ENCODE measurements at places on chromosomes 7 and 10.

DNA sequence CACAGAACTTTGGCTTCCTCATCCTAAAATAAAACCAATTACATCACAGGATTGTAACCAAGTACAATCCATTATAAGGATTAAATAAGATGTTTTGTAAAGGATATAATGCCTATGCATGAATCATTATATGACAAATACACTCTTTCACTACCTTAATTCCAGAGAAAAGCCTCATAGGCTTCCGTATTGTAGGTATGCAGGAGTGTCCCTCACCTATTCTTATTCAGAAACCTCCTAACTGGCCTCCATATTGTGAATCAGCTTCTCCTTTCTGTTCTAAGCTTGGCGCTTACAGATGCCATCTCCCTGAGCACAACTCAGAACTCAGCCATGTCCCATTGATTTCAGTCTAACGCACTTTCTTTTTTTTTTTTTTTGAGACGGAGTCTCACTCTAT is 69.6 kb upstream of the CAPZA2 start:
- DNase-seq = no peak

DNA sequence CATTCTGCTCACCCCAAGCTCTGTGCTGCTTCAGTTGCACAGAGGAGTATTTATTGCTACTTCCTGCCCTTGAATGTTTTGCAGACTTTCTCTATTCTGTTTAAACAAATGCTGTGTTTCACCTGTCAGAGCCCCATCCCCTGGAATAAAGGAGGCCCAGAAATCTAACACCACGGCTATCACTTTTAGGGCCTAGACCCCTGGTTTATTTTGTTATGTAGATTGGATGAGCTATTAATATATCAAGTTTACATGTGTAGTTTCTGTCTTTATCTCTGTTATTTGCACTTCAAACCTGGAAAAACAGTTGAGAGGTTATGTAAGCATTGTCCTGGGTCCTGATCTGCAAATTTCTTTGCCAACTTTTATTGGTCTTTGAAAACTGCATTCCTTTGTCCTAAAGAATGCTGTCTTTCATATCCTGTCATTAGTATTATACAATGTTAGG is 630.1 kb downstream of the PARD3 start:
- no peak for DNase-seq

DNA sequence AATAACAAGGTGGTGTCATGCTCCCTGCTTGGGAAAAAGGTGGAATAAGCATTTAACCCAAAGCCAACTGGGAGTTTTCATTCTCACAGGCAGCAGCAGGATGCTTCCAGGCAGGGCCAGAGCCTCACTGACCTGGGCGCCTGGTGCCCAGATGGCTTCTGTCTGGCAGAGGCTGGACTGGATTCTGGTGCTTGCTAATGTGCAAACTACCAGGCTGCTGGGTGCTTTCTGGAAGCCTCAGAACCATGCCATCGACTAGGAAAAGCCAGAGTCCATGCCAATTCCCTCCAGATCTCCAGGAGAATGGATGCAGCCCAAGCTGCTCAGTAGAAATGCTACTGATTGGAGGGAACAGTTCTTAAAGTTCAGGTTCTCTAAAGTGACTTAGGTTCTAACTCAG is 36.2 kb downstream of the VIPR2 start:
- DNase-seq = no peak

DNA sequence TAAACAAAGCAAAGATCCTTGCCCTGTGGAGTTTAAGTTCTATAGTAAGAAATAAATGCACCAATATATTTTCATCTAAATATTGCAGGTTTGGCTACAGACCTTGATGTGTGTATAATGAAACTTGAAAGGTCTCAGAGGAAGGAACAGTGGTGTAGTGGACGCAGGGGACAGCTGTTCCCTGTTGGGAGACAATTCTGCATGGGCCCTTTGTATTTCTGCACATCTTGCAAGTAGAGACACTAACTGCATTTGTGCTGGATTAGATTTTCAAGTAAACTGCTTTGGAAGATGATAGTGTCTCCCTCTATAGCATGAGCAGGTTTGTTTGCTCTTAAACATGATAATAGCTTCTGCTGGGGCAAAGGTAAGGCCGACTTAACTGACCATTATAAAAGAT is 57.5 kb upstream of the FAM133B start:
- DNase-seq = no peak

- no peak for DNase-seq
Measured at GRCh38 chr7:46738796-46739195, 817.7 kb upstream of the IGFBP3 start.

- DNase-seq = no peak
Measured at GRCh38 chr10:96591946-96592345, 5.1 kb upstream of the TM9SF3 start.

DNA sequence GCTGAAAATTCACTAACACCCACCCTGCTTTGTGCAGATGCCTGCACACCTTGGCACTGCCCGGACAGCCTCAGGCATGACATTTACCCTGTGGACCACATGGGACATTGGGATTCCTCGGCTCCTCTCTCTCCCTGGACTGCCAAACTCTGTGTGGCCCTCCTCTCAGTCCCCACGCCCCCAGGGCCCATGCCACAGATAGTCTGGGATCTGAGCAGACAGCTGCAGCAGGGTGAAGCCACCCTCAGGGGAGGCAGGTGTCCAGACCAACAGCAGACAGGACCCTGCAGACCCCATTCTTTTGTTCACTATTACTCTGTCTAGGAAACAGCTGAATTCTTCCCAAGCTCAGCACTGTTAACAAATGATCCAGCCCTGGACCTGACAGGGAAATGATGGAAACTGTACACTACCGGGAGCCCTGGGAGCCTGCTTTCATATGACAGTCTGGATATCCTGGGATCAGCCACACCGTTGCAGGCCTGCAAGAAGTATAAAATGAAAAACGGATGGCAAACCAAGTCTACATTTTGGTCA is 83.4 kb downstream of the VOPP1 start:
- no peak for DNase-seq

GRCh38 chr7:13894377-13894776 is 95.1 kb downstream of the ETV1 start:
- no peak for DNase-seq

- DNase-seq = no peak
Measured at GRCh38 chr7:99146979-99147378, 3.1 kb upstream of the SMURF1 start.

DNA sequence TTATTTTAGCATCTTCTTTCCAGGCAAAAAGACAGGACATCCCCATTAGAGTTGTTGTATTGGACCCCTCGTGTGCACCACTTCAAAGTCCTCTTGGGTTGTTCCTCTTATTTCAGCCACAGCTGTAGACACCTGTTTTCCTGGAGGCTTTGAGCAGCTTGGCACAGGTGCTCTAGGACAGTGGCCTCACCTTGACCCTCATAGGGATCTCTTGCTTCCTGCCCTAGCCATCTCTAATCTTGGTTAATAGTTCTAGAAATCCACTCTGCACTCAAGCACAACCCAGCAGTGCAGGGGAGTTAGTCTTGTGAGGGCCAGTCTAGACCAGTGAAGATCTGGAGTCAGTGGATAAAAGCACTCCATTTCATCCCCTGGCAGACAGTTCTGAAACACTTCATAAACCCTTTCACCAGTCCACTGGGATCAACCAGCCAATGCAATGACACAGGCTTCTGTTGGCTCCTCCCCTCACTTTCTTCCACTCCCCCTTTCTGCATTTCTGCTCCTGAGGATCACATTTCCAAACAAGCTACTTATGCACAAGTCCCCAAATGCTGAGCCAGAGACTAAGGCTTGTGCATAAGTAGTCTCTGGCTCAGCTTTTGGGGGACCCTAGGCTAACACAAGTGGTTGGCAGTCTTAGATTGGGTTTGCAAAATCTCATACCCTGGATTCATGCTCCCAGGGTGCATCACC is 131.5 kb upstream of the LAMB4 start:
- no peak for DNase-seq

- DNase-seq = no peak
Measured at GRCh38 chr10:130338636-130339024, 202.4 kb downstream of the GLRX3 start.

- no peak for DNase-seq
Measured at GRCh38 chr10:28681291-28681763, 4.0 kb downstream of the BAMBI start.
